Glutamatergic neuron (in vitro differentiated cells): ENCODE measurements at places on chromosomes 12 and 14. TPM values are rescaled to one million over a fixed set of nuclear protein-coding genes. Genes with fewer than 3 reads are reported as not detected.

DNA sequence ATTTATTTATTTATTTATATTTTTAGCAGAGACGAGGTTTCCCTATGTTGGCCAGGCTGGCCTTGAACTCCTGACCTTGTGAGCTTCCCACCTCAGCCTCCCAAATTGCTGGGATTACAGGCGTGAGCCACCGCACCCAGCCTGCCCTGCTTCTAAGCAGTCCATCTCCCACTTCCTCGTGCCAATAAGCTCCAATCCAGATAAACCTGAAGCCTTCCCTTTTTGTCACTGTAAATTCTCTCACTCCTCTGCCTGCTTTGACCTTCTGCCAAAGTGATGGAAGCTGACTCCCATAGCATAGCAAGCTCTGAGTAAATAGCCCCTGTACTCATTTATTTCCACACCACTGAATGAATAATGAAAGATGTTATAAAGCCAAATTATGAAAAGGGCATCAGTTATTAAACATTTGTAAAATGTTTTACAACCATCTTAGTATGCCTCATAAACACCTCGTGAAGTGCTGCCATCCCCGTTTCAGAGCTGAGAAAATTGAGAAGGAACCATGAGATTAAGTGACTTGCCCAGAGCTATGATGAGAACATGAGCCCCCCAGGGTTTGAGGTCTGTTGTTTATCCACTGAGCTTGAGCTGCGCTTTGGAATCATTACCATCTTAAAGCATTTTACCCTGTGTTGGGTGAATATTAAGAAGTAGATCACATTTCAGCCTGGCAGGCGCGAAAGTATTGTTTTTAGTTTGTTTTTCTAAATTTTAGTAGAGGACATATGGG lies 30.4 kb downstream of the MANSC1 start:
- DNase-seq: no peak

COX8C gene
- not detected for total RNA-seq

DNA sequence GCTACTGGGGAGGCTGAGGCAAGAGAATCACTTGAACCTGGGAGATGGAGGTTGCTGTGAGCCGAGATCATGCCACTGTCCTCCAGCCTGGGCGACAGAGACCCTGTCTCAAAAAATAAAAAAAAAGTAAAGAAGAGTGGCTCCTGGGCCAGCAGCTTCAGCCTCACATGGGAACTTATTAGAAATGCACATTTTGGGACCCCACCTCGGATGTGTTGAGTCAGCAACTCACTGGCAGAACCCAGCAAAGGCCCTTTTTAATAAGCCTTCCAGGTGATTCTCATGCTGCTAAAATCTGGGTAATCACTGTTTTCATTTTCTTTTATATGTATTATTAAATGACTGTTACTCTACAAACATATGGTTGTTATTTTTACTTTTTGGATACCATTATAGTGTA lies 41.6 kb downstream of the TBK1 start:
- DNase-seq: no peak

GRCh38 chr12:87953256-87953860 lies 75.8 kb downstream of the C12orf50 start:
- no peak for DNase-seq

SYCP3 gene
- total RNA-seq: not detected

DNA sequence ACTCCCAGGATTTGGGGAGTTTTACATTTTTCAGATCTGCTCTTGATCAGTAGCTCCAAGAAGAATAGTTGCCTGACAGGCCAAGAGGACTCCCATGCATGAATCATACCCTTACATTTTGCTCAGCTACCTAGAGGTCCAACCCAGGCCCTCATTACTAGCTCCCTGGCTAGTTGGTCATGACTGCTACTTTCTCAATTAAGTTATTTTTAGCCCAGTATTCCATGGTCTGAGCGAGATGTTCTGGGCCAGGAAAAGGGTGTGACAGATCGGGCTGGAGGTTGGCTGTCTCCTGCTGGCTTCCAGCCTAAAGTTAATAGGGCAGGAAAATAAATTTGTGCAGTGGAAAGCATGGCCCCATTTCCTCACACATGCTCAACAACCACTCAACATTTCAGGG lies 379.2 kb downstream of the GRIN2B start:
- DNase-seq: no peak

GRCh38 chr12:126858560-126858959 lies 1408.4 kb upstream of the TMEM132C start:
- DNase-seq: no peak
